ENCODE measurements at places on chromosomes 3 and 15.

- DNase-seq, result no peak
Measured at GRCh38 chr15:57224664-57225063, 151.6 kb upstream of the CGNL1 start.

DNA sequence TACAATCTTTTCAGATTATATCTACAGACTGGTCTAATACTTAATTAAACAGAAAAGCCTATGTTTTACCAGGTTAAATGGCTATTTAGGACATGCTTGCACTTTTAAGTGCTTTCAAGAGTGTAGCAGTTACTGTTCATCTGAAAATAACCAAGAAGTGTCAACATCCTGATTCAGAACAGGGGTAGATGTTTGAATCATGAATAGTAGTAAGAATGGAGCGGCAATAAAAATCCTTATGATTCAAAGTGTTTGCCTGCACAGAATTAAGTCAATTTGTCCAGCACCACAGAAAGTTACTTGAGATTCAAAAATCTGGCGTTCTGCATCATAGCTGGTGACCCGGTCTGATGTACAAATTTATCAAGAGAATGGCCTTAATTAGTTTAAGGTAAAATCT, 48.3 kb downstream of the GREM1 start:
- no peak for DNase-seq

GRCh38 chr3:13477943-13478342, 2.2 kb upstream of the HDAC11 start:
- no peak for DNase-seq

DNA sequence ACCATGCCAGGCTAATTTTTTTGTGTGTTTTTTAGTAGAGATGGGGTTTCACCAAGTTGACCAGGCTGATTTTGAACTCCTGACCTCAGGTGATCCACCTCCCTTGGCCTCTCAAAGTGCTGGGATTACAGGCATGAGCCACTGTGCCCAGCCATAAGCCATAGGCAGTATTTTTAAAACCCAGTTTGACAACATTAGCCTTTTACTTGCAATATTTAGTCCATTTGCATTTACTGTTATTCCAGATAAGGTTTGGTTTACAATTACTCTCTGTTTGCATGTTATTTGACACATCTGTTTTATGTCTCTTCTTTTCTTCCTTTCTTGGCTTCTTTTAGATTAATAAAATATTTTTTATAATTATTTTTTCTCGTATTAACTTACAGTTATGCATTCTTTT, 83.6 kb upstream of the EPHB3 start:
- DNase-seq, result no peak

- no peak for DNase-seq
Measured at GRCh38 chr3:195709676-195710085, 11.1 kb upstream of the MUC20 start.

DNA sequence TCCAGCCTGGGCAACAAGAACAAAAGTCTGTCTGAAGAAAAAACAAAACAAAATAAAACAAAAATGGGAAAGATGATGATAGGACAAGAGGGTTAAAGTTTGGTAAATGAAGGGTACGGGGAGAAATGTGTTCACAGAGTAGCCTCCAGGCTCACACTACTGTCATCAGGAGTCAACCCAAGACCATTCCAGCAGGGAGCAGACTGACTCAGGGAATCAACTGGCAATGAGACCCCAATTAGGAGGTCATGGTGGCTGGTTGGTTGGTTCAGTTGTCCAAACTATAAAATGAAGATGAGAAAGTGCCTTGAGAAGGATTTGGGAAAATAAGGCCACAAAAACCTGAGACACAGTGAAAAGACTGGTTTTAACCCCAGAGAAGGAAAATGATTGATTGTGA, 51.8 kb downstream of the KLHL6 start:
- no peak for DNase-seq

GRCh38 chr15:40286061-40286532, 3.2 kb upstream of the ANKRD63 start:
- DNase-seq, result no peak

GRCh38 chr15:49832511-49832910, 211.7 kb downstream of the DTWD1 start:
- DNase-seq, result no peak

GRCh38 chr15:57146506-57147201, 228.2 kb downstream of the TCF12 start:
- DNase-seq, result peak; percentile 56

GRCh38 chr3:106231086-106231485, 362.3 kb upstream of the CBLB start:
- no peak for DNase-seq

DNA sequence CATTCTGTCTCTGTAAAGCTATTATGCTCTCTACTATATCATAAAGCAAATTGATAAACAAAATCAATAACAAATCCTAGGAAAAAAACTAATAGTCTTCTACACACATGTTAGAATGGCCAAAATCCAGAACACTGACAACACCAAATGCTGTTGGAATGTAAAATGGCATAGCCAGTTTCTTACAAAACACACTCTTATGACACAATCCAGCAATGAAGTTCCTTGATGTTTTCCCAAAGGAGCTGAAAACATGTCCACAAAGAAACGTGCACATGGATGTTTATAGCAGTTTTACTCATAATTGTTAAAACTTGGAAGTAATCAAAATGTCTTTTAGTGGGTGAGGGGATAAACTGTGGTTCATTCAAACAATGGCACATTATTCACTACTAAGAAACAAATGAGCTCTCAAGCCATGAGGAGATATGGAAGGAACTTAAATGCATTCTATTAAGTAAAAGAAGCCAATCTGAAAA, 32.7 kb downstream of the CADM2 start:
- DNase-seq, result no peak

GRCh38 chr3:151393146-151393830, 8.7 kb upstream of the P2RY12 start:
- no peak for DNase-seq

GRCh38 chr3:117193390-117193789, 483.8 kb downstream of the TUSC7 start:
- peak; percentile 11 for DNase-seq

GRCh38 chr15:69027976-69028518, 13.6 kb downstream of the NOX5 start:
- DNase-seq, result no peak

Data from A549 (cell line).